Smooth muscle cell of the umbilical artery (primary cell): ENCODE measurements at places on chromosomes 6 and 20. TPM values are rescaled to one million over a fixed set of nuclear protein-coding genes. Genes with fewer than 3 reads are reported as not detected.

Gene SLC13A3
- total RNA-seq, result 1.5 and 3.9 TPM in 2 replicates

Gene TJAP1
- total RNA-seq, result 7.4 and 17.7 TPM in 2 replicates

Gene FLRT3
- 5.8 and 24.3 TPM in 2 replicates for total RNA-seq

Gene SLC22A16
- total RNA-seq, result not detected in 2 replicates

Gene FILIP1
- total RNA-seq, result 0.37 and 1.2 TPM in 2 replicates

Gene NKAIN4
- not detected in 2 replicates for total RNA-seq

Gene C4A
- 4.2 and 4.3 TPM in 2 replicates for total RNA-seq
